ENCODE measurements at places on chromosomes 16 and 17.

DNA sequence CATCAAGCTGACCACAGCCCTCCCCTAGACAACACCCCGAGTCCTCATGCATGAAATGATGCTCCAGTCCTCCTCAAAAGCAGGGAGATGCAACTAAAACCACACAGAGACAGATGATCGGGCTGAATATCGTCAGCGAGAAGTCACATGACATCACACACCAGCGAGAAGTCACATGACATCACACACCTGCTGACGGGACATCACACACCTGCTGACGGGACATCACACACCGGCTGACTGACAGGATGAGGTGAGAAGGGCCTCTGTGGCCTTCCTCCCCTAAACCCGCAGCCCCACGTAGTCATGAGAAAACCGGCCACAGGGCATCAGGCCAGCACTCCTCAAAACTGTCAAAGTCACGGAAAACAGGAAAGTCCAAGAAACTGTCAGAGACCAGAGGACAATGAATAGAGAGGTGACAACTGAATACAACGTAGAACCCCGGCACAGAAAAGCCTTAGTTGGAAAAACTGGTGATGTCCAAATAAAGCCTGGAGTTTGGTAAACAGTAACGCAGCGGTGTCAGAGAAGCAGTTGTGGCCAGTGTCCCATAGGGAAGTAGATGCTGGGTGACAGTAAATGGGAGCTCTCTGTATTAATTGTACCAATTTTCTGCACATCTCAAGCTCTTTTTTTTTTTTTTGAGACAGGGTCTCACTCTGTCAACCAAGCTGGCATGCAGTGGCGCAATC is 14.3 kb downstream of the LITAF start:
- no peak for DNase-seq

DNA sequence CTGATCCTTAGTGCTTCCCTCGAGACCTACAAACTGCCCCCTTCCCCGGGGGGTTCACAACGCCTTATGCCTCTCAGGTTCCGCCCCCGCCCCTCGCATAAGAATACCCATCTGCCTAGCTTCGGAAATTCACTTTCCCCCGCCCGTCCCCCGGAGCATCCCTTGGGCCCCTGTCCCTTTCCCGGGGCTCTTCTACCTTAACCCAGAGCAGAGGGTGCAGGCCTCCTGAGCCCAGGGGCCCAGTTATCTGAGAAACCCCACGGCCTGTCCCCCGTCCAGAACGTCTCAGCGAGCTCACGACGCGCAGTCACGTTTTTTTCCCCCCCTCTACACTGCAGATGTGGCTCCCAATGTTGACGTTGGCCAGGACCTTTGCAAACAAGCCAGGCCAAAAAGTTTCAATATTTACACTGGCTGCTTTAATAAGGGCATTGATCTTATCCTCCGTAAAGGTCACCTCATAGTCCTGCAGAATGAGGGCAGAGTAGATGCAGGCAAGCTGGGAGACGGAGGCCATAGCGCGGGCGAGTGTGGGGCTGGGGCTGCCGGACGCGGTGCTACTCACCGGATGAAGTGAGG is 1.4 kb upstream of the NBR1 start:
- DNase-seq: no peak

DNA sequence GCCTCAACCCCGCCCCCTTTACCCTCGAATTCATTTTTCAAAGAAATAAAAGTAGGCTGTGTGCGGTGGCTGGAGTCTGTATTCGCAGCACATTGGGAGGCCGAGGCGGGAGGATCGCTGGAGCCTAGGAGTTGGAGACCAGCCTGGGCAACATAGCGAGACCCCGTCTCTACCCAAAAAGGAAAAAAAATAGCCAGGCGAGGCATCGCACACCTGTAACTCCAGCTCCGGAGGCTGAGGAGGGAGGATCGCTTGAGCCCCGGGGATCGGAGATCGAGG is 671 bp upstream of the TOP2A start:
- no peak for DNase-seq

- DNase-seq: no peak
Observed at GRCh38 chr17:34283571-34283970, 2.0 kb upstream of the CCL11 start.

DNA sequence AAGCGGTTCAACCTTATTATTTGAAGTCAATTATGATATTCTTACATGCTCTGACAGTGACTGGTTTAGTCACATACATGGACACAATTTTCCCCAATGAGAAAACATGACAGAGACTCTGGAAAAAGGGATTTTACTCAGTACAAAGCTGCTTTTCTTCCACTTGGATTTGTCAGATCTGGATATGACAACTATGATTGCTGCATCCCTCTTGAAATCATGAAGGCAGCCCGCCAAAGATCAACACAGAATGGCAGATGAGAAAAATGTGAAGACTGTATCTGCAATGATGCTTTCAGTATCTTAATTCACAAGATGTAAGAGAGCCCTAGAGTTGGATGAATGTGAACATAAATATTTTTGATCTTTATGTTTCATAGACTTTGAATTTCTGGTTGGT is 439.6 kb downstream of the CDH8 start:
- no peak for DNase-seq

GRCh38 chr17:59409336-59410048 is 78.0 kb downstream of the YPEL2 start:
- no peak for DNase-seq

DNA sequence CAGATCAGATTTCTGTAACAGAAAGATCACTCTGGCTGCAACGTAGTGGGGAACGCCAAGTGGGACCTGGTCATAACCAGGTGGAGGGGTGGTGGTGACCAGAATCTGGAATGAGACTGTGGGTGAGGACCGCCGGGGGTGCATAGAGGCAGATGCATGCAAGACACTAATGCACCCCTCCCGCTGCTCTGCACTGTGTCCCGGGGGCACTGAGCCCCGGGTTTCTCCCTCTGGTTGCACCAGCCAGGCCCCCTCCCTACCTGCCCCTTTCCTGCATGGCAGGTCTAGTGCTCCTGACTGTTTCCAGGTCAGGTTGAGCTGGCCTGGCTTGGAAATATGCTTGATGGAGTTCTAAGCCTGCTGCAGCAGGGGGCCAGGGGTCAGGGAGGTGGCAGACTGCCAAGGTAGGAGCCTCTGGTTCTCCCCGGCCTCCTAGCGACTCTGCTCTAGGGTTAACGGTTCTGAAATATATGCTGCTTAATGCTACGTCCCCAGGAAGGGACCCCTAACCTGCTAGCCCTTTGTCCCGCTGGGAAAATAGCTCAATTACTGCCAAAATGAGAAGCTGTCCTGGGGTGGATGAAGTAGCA is 94.3 kb downstream of the SDK2 start:
- no peak for DNase-seq

DNA sequence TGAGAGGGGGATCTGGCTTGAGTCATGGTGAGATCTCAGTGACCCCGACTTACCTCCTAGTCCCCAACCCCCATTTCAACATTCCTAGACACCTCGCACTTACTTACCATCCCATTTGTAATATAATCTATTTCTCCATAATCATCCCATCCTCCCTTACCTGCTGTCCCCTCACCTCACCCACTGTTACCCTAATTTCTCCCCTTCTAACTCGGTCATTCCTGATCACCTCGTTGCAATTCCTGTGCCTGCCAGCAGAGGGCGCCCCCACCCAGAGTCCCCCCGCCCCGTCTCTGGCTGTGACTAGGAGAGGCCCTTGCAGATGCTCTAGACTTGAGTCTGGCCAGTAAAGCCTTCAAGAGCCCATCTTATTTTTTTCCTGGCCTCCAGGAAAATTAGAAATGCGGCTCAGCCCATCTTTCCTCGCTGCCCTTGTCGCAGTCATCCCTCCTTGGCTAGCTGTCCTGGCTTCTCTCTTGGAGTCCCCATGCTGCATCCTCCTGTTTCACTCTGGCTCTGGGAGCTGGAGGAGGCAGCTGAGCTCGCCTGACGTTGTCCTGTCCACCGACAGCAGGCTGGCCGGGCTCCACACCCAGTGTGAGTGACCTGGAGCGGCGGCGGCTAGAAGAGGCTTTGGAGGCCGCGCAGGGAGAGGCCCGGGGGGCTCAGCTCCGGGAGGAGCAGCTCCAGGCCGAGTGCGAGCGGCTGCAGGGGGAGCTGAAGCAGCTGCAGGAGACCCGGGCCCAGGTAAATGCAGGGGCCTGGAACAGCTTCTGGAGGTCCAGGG is 5.0 kb downstream of the TBKBP1 start:
- no peak for DNase-seq

GRCh38 chr16:14476183-14476582 is 153.9 kb downstream of the PARN start:
- no peak for DNase-seq

All from brain pericyte (primary cell).